ENCODE measurements at places on chromosomes 11 and 22. TPM values are rescaled to one million over a fixed set of nuclear protein-coding genes. Genes with fewer than 3 reads are reported as not detected.

GRCh38 chr11:72771507-72771906 lies 19.3 kb upstream of the ARAP1 start:
- H3K27me3 ChIP-seq: no peaks in the 10 kb centered on the region
- no peak overlapping the region for H3K27ac ChIP-seq
- H3K4me1 ChIP-seq: peaks cover 16% of the 10 kb centered on the region
- no peak overlapping the region for H3K4me3 ChIP-seq
- H3K36me3 ChIP-seq: peaks cover 13% of the 10 kb centered on the region

DNA sequence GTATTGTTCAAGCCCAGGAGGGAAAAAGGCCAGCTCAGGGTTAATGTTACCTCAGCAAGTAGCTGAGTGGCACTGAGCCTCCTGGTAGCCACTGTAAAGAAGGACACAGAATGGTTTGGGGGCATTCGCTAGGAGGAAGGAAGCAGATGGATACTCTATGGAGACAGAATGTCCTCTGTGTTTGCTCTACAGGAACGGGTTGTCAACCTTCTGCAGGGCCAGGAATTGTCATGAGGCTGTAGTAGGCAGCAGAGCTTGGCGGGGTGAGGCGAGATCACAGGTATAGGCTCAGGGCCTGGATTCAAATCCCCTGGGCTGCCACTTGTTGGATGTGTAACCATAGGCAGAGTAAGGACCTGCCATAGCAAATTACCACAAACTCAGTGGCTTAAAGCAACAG lies 3.0 kb upstream of the LRRC75B start:
- peaks cover 31% of the 10 kb centered on the region for H3K36me3 ChIP-seq
- H3K27ac ChIP-seq: no peak overlapping the region
- no peak for DNase-seq
- H3K4me1 ChIP-seq: peaks cover 42% of the 10 kb centered on the region

GRCh38 chr22:32932176-32932575 lies 126.0 kb downstream of the SYN3 start:
- H3K36me3 ChIP-seq: no peaks in the 10 kb centered on the region
- H3K27ac ChIP-seq: no peak overlapping the region
- H3K4me1 ChIP-seq: no peaks in the 10 kb centered on the region
- DNase-seq: no peak

- no peak overlapping the region for H3K4me3 ChIP-seq
- H3K27me3 ChIP-seq: no peaks in the 10 kb centered on the region
- DNase-seq: no peak
- H3K4me1 ChIP-seq: no peaks in the 10 kb centered on the region
- no peaks in the 10 kb centered on the region for H3K36me3 ChIP-seq
These were observed 64.3 kb downstream of the WNT11 start for GRCh38 chr11:76141901-76142588.

DNA sequence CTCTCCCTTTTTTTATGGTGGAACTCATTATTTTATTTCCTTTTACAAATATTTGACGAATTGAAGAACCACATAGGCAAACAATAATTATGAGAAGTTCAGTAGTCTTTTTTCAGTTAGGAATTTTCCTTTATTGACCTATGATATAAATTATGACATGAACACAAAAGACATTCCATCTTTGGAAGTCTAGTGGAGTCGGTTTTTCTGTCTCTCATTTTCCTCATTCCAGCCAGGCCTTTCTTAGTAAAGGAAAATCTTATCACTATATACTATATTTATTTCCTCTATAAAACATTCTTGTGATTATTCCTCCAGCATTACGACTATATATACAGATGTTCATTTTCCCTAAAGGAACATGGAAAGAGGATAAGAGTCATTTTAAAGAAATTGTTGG lies 1046.1 kb downstream of the DLG2 start:
- peaks cover 15% of the 10 kb centered on the region for H3K27me3 ChIP-seq
- no peak overlapping the region for H3K27ac ChIP-seq
- no peaks in the 10 kb centered on the region for H3K4me1 ChIP-seq
- H3K4me3 ChIP-seq: no peak overlapping the region
- no peak for DNase-seq
- H3K36me3 ChIP-seq: no peaks in the 10 kb centered on the region

- peaks cover 21% of the 10 kb centered on the region for H3K36me3 ChIP-seq
- DNase-seq: no peak
- no peak overlapping the region for H3K4me3 ChIP-seq
- H3K27ac ChIP-seq: no peak overlapping the region
These were observed 43.7 kb downstream of the MED15 start for GRCh38 chr22:20550851-20551744.

GRCh38 chr11:118415739-118416068 lies 14.3 kb downstream of the ATP5MG start:
- H3K4me1 ChIP-seq: peaks cover 20% of the 10 kb centered on the region
- no peaks in the 10 kb centered on the region for H3K27me3 ChIP-seq
- no peak overlapping the region for H3K4me3 ChIP-seq

DNA sequence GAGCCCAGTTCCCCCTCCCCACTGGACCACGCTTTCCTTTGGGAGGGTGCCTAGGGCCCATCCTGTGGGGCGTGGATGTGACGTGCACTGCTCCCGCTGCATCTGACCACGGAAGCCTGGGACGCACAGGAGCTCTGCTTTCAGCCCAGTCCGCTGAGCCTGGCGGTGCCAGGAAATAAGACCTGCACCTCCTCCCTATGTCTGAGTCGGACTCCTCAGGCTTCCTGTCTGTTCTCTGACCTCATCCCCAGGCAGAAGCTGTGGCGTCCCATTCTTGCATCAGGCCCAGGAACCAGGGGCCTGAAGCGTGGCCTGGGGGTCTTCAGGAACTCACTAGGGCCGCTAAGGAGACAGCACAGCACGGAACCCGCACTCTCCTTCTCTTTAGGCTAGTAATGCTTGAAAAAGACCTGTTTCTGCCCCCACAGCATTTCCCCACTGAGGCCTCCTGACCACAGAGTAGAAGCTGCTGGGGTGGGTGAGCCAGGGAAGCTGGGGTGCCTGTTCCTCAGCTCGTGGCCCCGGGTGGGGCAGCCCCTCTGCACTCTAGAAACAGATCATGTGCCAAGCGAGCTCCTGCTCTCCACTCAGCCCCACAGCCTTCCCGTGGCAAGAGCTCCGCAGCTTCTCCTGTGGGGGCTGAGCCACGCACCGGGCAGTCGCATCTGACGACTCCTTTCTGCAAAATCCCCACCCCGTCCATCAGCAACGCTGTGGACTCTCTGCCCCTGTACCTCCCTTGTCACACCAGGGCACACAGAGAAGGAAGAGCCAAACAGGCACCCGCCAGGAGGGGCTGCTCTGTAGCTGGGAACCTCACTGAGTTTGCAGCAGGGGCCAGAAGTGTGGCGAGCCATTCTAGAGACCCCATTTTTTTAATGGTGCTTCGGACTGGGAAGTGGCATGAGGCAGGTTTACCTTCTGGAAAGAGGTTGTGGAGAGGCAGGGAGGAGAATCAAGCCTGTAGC lies 22.6 kb downstream of the MOV10L1 start:
- no peaks in the 10 kb centered on the region for H3K4me1 ChIP-seq
- peaks cover 41% of the 10 kb centered on the region for H3K27me3 ChIP-seq
- peak; percentile 14 for DNase-seq
- H3K27ac ChIP-seq: no peak overlapping the region

GRCh38 chr11:115191761-115192160 lies 312.5 kb downstream of the CADM1 start:
- no peaks in the 10 kb centered on the region for H3K4me1 ChIP-seq
- peaks cover 13% of the 10 kb centered on the region for H3K27me3 ChIP-seq
- H3K27ac ChIP-seq: no peak overlapping the region
- no peak for DNase-seq
- H3K36me3 ChIP-seq: no peaks in the 10 kb centered on the region
- H3K4me3 ChIP-seq: no peak overlapping the region

- DNase-seq: no peak
- H3K27me3 ChIP-seq: peaks cover 2% of the 10 kb centered on the region
- peaks cover 8% of the 10 kb centered on the region for H3K4me1 ChIP-seq
- H3K27ac ChIP-seq: no peak overlapping the region
These were observed 356 bp upstream of the TTC12 start for GRCh38 chr11:113314065-113314388.

GRCh38 chr11:6415797-6416196 lies 3.1 kb downstream of the APBB1 start:
- H3K27me3 ChIP-seq: peaks cover 6% of the 10 kb centered on the region
- no peak overlapping the region for H3K4me3 ChIP-seq
- H3K4me1 ChIP-seq: no peaks in the 10 kb centered on the region
- no peak for DNase-seq
- H3K27ac ChIP-seq: no peak overlapping the region

DNA sequence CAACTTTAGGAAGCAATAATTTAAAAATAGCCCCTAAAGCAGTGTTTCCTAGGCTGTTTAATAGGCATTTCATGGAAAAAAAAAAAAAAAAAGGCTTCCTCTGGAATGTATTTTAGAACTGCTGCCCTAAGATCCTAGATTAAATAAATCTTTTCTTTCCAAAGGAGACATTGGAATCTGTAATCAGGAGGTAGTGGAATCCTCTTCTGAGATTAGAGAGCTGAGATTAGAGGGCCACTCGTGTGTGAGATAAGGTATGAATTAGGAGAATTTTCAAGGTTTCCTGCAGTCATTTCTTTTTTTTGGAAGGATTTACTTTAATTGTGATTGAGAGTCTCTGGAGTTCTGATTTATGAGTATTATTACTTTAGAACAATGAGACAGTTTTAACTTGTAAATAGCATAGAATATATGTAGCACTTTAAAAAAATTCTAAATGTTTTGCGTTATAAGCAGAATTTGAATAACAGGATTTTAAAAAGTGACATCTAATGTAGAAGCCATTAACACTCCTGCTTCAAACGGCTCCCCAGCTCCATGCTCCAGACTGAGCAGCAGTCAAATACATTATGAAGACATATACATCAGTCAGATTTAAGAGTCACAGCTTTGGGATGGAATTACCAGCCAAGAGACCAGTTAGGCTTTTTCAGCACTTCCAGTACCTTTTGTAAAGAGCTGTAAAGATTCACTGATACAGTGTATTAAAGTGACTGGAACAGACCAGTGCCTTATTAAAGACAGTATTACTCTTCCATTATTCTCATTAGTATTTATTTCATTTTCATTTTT lies 5.0 kb downstream of the EED start:
- no peak overlapping the region for H3K27ac ChIP-seq
- H3K4me3 ChIP-seq: no peak overlapping the region
- H3K4me1 ChIP-seq: peaks cover 23% of the 10 kb centered on the region
- peaks cover 17% of the 10 kb centered on the region for H3K36me3 ChIP-seq
- no peaks in the 10 kb centered on the region for H3K27me3 ChIP-seq
- no peak for DNase-seq

GRCh38 chr11:118843565-118843964 lies 40.1 kb upstream of the CXCR5 start:
- no peak for DNase-seq
- H3K27ac ChIP-seq: no peak overlapping the region
- no peaks in the 10 kb centered on the region for H3K27me3 ChIP-seq
- H3K36me3 ChIP-seq: no peaks in the 10 kb centered on the region
- peaks cover 19% of the 10 kb centered on the region for H3K4me1 ChIP-seq

DNA sequence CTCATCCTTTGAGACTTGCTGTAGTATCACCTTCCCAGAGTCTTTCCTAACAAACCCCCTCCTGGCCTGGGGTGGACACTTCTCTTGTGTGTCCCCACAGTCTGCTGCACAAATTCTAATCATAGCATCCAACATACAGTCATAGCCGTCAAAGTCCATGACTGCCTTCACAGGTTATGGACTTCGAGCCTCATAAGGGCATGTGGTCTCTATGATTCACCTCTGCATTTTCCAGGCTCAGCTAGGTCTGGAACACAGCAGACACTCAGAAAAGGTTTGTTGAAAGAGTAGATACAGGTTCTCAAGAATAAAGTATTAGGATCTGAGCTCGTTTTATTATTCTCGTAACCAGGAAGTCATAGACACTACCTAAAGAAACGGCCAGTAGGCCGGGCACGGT lies 13.2 kb upstream of the SCUBE2 start:
- no peaks in the 10 kb centered on the region for H3K36me3 ChIP-seq
- no peak for DNase-seq
- no peaks in the 10 kb centered on the region for H3K4me1 ChIP-seq

DNA sequence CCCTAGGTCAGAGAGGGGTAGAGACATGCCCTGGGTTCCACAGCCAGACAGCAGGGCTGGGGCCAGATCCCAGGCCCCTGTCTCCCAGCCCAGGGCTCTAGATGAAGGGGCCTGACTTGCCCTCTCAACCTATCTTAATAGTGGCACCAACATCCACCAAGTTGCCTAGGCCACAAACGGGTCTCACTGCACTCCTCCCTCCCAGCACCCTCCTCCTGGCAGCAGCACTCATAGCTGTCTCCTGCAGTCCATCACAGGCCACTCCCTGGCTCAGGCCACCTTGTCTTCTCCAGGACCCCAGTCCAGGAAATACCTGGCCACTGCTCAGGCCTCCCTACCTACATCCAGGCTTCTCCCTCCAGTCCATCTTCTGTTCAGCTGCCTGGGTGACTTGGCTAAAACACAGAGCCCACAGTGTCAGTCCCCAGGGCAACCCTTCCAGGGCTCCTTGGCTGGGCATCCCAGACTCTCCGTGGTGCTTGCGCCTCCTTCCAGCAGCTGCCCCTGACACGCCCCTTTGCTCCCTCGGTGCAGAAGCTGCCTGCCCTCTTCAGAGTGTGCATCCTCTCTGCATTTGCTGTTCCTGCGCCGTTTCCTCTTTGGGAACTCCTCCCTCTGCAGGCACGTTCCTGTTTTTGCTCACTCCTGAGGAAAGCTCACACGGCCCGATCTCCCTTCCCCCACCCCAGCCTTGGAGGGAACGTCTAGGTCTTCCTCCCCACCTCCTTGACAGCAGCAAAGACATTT lies 40.5 kb downstream of the LRRC32 start:
- no peak overlapping the region for H3K4me3 ChIP-seq
- H3K27ac ChIP-seq: no peak overlapping the region
- no peaks in the 10 kb centered on the region for H3K36me3 ChIP-seq
- no peak for DNase-seq
- peaks cover 37% of the 10 kb centered on the region for H3K27me3 ChIP-seq

GRCh38 chr11:128420951-128421350 lies 166.4 kb downstream of the ETS1 start:
- no peaks in the 10 kb centered on the region for H3K27me3 ChIP-seq
- H3K4me1 ChIP-seq: peaks cover 9% of the 10 kb centered on the region
- no peak for DNase-seq
- no peak overlapping the region for H3K27ac ChIP-seq
- H3K4me3 ChIP-seq: no peak overlapping the region

GRCh38 chr22:44805711-44806110 lies 53.3 kb downstream of the ARHGAP8 start:
- H3K4me3 ChIP-seq: no peak overlapping the region
- H3K27me3 ChIP-seq: no peaks in the 10 kb centered on the region
- H3K4me1 ChIP-seq: no peaks in the 10 kb centered on the region
- H3K27ac ChIP-seq: no peak overlapping the region
- peaks cover 76% of the 10 kb centered on the region for H3K36me3 ChIP-seq

SMC1B gene
- not detected for total RNA-seq

KCNE3 gene
- 3.8 TPM for total RNA-seq

GGT1 gene
- total RNA-seq: 63.8 TPM

RIC3 gene
- 0.12 TPM for total RNA-seq

KCTD21 gene
- total RNA-seq: 8.7 TPM

TMPRSS6 gene
- total RNA-seq: not detected

KCNJ4 gene
- total RNA-seq: not detected
